ENCODE measurements at places on chromosomes 3 and 15.

- no peak for DNase-seq
Observed at GRCh38 chr15:86392296-86392695, 312.6 kb downstream of the AGBL1 start.

DNA sequence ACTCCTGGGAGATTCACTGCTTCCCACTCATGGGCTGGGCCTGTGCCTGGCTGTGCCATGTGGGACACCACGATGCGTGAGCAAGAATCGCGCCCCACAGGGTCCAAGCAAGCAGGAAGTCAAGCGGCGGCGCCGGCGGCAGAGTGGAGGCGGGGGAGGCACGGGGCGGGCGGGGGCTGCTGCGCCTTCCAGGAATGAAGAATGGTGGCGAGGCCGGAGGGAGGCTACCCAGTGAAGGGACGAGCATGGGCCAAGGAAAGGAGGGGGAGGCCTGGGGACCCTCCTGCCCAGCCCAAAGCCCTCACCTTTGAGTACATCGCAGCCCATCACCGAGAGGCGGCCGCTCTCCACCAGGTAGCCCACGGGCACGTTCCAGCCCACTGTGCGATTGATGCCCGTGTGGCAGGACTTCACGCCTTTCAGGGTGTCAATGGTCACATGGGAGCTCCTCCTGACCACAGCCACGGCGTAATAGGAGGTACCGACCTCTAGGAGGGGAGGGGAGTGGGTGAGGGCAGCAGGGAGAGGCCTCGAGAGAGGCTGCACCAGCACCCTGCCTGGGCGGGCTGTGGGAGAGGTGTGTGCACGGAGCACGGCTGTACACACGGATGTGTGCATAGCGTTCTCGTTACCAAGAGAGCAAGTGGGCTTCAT is 5.5 kb downstream of the MELTF start:
- no peak for DNase-seq

DNA sequence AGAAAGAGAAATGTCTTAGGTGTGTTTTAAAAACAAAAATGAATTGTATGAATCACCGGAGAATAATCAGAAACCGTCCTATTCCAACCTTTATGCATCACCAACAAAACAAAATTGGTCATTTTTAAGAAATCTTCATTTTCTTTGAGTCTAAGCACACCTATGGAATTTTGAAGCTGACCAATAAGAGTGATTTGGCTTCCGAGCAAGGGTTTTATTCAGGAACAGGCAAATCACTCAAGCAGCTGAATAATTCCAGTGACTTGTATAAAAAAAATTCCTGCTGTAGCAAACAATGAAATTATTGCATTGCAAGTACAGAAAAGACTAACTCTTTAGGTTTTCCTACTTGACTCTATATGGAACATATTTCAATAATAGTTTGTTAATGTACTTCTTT is 83.8 kb upstream of the FNDC3B start:
- DNase-seq = no peak

GRCh38 chr15:92733934-92734521 is 78.5 kb upstream of the FAM174B start:
- DNase-seq = no peak

DNA sequence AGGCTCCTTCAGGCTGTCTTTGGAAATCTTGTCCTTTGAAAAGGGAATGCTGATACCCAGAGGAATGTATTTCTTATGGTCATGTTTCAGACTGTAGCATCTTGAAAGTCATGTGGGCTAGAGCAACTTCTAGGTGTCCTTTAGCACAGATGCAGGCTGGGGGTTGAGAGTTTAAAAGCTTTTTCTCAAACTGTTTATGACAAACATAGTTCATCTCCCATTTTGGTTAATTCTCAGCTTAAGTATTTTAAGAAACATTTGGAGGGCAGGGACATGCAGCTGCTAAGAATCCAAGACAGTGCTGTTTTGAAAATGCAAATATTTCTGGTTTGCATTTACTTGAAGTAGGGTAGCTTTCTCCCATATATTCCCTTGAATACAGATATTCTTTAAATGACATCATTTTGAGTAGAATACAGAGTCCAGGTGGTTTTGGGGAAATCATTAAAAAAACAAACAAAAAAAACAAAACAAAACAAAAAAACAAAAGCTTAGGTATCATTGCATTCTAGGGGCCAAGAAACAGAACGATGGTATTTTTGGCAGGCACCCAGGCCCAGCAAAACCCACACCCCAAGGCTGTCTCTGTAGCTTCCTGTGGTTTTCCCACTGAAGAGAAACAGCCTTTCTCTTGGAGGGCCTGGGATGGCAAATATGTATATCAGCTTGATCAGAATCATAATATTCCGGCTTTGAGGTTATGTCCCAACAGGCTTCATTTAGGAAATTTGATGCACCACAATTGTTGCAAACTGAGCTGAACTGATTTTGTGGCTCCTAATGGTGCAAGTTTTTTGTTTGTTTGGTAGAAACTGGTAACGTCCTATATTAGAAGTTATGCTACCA is 120.0 kb downstream of the ATG7 start:
- no peak for DNase-seq

DNA sequence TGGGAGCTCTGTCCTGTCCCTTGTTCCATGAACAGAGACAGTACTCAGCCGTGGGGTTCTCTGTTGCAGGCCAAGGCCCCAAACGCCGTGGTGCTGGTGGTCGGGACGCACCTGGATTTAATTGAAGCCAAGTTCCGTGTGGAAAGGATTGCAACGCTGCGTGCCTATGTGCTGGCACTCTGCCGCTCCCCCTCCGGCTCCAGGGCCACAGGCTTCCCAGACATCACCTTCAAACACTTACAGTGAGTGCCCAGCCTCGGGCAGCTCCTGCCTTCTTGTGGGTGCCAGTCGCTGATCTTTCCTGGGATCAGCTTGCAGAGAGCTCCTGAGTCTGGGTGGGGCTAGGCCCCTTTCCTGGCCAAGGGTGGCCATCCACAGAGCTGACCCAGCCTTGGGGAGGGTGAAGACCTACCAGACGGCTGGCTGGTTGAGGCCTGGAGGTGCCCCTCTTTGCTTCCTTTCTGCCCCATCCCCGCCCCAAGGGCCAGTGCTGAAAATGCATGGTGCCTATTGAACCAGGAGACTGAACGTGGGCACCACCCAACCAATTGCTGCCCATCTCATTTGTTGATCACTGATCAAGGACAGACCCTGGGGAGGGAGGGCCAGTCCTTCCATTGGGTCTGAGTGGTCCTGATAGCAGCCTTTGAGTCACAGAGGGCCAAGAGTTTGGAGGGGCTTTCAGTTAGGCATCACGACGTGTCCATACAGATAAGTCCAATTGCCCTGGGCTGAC is 106.9 kb downstream of the LRRK1 start:
- DNase-seq = no peak

- DNase-seq = no peak
Observed at GRCh38 chr15:66508293-66508883, 3.3 kb downstream of the ZWILCH start.

DNA sequence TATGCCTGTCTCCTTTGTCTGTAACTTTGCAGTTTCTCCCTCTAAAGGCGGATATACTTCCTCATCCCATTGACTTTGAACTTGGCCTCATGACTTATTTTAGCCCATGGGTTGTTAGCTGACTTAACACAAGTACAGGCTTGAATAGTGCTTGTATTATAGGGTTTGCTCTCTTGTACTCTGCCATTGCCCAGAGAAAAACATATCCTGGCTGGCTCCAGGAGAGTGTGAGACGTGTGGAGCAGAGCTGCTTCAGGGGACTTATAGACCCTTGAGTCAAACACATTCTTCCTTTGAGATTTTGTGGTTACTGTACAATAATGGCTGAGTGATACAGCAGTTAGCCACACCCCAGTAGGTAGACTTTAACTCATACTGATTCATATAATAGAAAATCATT is 124.0 kb downstream of the RAP2B start:
- DNase-seq = no peak

- DNase-seq = peak; percentile 57
Observed at GRCh38 chr3:42012935-42013690, 51.2 kb upstream of the ULK4 start.

- no peak for DNase-seq
Observed at GRCh38 chr3:38723569-38724391, 74.3 kb upstream of the SCN5A start.

- no peak for DNase-seq
Observed at GRCh38 chr3:12179441-12179840, 20.7 kb upstream of the TIMP4 start.

GRCh38 chr3:172553526-172554252 is 30.5 kb upstream of the TNFSF10 start:
- no peak for DNase-seq

DNA sequence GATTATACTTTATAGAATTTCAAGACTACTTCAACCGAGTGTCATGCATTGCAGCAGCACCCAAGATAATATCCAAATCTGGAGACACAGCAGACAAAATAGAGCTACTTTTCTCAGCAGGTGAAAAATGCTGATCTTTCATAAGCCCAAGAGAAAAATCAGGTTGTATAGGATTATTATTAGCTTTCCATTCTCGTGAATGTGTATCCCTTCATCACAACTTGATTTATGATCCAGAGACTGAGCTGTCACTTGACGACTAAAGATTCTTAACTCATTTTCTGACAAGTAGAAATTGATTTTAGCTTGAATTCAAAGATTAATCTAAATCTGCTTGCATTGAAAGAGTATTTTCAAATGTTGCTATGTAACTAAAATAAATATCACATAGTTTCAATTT is 32.4 kb downstream of the EPHA3 start:
- DNase-seq = no peak

- DNase-seq = no peak
Observed at GRCh38 chr15:35159170-35159569, 74.1 kb upstream of the NANOGP8 start.

GRCh38 chr3:48881652-48882114 is 17.0 kb downstream of the SLC25A20 start:
- DNase-seq = no peak

- no peak for DNase-seq
Observed at GRCh38 chr15:99503411-99503810, 62.4 kb upstream of the MEF2A start.

- DNase-seq = no peak
Observed at GRCh38 chr15:85871545-85871944, 76.8 kb upstream of the KLHL25 start.

DNA sequence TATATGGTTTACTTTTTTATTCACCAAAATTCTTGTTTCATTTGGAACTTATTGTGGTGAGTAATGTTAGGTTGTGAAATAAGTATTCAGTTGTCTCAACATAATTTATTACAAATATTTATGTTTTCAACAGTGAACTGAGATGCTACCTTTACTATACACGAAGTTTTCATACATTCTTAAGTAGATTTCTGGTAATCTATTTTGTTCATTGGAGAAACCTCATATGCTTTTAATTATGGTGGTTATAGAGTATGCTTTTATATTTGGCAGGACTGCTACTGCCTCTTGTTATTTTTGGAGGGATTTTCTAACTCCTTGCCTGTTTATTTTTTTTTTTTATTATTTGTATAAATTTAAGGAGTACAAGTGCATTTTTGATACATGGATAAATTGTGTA is 253.1 kb downstream of the NLGN1 start:
- no peak for DNase-seq

DNA sequence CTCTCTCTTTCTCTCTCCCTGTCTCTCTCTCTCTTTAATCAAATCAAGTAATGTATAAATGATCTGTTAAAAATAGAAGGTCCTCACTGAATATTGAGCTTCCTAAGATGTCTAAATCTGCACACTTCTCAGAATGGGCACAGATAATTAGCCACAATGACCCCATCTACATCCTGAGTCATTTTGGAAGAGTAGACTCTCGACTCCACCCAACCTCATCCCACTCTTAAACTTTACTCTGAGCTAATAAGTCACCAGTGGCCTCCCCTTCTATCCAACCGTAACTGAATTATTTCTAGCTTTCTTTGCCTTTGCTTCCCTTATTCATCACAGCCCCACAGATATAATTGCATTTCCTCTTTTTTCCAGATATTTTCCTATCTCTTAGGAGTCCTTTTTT is 326.5 kb upstream of the ZNF717 start:
- DNase-seq = no peak

GRCh38 chr3:23994244-23994569 is 49.1 kb downstream of the NR1D2 start:
- DNase-seq = no peak

- no peak for DNase-seq
Observed at GRCh38 chr3:180329187-180329586, 272.8 kb upstream of the TTC14 start.

DNA sequence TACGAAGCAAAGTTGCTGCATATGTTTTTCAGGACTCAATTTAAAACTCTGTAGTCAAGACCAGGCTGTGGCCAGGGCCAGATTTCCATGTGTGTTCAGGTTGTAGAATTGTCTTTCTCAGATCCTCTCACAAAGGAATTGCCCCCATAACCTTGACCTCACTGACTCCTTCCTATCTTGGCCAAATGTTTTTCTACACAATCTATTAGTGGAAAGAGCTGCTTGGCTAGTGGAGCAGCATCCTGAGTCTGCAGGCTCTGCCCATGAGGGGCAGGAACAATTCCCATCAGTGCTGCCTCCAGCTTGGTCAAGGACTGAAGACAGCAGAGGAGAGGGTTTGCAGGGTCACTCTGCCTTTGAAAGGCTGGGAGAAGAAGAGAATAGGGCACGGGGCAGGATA is 6.9 kb upstream of the TBC1D21 start:
- no peak for DNase-seq

DNA sequence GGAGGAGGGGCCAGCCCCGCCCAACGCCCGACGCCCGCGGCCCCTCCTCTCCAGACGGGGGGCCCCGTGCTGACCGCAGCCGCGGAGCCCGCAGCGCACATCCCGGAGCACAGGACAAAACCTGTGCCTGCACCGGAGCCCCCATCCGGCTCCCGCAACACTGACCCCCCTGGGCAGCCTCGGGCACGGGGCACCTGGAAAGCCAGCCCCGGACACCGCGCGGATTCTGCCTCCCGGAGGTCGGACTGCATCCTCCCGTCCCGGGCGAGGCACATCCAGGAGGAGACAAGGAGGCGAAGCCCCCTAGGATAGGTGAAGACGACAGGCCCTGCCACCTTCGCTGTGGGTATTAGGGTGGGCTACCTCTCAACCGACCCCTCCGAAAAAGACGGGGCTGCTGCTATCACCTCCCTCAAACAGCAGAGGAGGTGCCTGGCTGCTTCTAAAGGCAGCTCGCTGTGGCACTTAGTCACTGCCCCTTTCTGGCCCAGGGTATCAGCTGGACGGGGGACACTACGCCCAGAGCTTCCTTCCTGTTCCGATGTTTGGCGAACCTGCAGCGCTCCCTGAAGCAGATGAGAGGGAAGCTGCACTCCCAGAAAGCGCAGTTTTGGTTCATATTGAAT is 10.6 kb downstream of the XXYLT1 start:
- DNase-seq = no peak

DNA sequence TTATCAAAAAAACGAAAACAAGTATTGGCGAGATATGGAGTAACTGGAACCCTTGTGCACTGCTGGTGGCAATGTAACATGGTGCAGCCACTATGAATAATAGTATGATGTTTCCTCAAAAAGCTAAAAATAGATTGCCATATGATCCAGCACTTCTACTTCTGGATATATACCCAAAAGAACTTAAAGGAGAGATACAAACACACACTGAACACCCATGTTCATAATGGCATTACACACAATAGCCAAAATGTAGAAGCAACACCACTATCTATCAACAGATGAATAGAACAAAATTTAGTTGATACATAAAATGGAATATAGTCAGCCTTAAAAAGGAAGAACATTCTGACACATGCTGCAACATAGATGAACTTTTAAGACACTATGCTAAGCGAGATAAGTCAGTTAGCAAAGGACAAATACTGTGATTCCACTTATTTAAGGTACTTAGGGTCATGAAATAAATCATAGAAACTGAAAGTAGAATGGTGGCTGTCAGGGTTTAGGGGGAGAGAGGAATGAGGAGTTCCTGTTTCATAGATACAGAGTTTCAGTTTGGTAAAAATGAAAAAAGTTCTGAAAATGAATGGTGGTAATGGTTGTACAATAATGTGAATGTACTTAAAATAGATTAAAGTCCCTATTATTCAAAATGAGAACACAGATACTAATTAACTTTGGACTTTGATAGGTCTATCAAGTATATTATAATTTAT is 59.4 kb upstream of the IMPG2 start:
- DNase-seq = no peak
